ENCODE measurements at places on chromosomes 7 and 10.

GRCh38 chr7:157150882-157151281, 12.2 kb downstream of the UBE3C start:
- no peak for DNase-seq

DNA sequence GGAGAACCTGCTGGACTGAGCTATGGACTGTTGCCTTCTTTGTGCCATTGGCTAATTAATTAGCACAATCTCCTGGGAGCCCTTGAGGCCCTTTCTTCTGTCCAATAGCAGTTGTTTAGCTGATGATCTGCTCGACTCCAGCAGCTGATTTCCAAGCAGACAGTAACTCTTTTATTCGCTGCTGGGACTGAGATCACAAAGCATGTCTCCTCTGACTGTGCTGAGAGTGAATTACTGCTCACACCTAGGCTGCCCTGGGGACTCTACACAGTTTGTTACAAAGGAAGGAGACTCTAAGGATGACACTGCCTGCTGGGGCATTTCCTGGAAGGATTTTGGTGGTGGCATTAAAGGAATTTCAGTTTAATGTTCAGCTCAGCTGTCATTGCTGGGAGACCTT, 31.4 kb downstream of the CASP7 start:
- DNase-seq: no peak

GRCh38 chr7:106795877-106796231, 69.2 kb upstream of the PIK3CG start:
- no peak for DNase-seq

- DNase-seq: no peak
Measured at GRCh38 chr7:84354030-84354429, 159.4 kb upstream of the SEMA3A start.

GRCh38 chr7:2412587-2413201, 9.3 kb downstream of the CHST12 start:
- DNase-seq: no peak

GRCh38 chr10:99520040-99520846, 12.5 kb upstream of the NKX2-3 start:
- no peak for DNase-seq

- DNase-seq: no peak
Measured at GRCh38 chr7:16727736-16728135, 25.8 kb upstream of the TSPAN13 start.

DNA sequence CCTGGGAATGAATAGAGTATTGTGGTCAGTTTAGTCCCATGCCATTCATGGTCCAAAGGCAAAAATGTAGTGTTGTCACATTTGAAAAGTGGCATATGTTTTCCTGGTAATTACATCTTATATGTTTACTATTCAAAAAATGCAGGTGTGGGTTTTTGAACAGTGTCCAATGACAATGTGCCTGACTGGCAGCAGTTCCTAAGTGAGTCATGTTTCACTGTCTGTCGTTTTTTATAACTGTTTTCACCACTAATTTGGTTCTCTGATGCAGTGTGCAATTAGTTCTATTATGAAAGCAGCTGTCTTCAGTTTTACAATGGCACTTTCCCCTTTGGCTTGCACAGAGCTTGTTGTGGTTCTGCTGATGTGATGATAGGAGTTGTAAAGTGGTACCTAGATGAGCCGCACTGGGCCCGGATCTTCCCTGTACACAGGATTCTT, 162.3 kb downstream of the SEM1 start:
- DNase-seq: no peak

- DNase-seq: no peak
Measured at GRCh38 chr10:3208481-3209406, 36.2 kb upstream of the PITRM1 start.
